ENCODE measurements at places on chromosomes 3 and 15. TPM values are rescaled to one million over a fixed set of nuclear protein-coding genes. Genes with fewer than 3 reads are reported as not detected.
A peak's percentile ranks its signal among the peaks of the same experiment; 100 is the strongest.

DNA sequence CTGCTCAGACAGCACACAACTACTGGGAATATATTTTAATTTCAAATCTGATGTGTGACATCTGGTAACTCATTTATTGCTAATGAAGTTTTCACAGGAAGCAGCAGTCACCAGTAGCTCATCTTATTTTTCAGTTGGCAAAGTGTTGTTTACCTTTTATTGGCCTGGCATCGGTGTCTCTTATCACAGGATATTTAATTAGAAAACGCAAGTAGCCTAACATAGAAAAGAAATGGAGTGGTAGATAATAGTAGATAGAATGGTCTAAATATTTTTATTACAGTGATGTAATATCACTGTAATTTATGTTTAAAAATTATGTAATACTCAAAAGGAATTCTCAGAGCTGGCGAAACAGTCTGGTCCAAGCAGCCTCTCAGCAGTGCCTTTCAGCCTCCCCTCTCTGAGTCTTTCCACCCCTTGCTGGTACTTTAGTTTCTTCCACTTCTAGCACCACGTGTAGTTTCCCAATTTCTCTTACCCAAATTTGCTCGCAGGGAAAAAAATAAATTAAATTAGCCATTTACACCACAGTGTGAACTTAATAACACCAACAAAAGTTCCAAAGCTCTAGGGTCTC, 31.9 kb downstream of the AGTR1 start:
- DNase-seq, result no peak

DNA sequence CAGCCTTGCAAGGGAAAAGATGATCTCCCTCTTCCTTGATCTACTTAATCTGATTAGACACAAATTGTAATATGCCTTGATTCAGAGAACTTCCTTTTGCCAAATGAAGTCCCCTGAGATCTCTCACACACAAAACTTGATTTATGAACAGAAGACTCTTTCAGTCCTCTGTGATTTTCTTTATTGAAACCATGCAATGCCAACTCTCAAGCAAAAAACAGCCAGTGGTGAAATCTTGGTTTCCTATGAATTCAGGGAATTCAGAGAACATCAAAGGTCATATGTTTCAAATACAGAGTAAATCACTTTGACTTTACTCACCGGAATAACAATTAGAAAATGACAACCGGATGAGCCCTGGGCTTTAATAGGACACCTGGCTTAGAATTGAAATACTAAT, 211.7 kb downstream of the ABHD5 start:
- DNase-seq, result no peak

DNA sequence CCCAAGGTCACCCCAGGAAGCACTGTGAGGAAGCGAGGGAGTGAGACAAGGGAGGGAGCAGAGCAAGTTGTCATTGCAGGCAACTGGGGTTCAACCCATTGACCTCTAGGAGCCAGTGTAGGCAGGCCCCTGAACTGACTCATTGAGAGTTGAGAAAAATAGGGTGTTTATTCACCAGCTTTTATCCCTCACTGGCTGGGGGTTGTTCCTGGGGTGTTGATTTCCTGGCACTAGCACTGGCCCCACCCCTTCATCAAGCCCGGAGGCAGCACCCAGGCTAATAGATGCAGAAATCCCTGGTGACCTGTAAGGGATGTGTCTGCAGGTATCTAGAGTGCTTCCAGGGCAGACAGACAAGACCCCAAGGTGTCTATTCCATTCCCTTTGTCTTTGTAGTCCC, 183.9 kb downstream of the ARRDC4 start:
- DNase-seq, result no peak

GRCh38 chr3:189685860-189686259, 54.7 kb downstream of the TP63 start:
- peak; percentile 54 for DNase-seq

DNA sequence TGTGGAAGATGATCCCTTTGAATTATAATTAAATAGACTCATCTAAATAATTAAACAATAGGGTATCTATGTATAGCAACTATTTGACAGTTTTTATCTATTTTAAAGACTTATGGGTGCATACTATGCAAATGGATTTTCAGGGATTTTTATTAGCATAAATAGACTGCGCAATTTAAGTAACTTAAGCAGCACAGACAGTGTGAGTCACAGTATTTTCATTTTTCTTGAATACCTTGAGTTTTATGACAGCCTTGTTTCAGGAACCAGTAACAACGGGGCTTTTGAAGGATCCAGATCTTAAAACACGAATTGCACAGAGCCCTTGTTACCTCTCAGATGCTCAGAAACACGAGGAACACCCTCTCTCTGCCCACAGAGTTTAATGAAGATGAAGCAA, 175.5 kb upstream of the CD96 start:
- no peak for DNase-seq

GRCh38 chr3:73558727-73559075, 66.0 kb downstream of the PDZRN3 start:
- DNase-seq, result no peak

DNA sequence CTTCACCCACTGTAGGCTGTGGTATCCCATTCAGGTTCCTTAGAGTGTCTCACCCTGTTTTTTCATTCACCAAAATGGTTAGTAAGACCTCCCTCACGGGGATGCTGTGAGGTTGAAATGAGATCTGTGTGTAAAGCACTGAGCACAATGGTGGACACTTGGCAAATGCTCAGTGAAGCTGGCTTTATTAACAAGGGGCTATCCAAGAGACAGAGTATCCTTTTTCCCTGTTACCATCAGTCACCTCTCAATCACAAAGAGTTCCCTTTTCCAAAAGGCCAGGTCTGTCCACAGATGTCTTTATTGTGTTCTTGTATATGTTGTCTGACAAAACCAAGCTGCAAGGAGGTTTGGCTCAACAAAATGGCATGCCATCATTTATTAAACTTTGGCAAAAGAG, 138.9 kb upstream of the RARB start:
- no peak for DNase-seq

DNA sequence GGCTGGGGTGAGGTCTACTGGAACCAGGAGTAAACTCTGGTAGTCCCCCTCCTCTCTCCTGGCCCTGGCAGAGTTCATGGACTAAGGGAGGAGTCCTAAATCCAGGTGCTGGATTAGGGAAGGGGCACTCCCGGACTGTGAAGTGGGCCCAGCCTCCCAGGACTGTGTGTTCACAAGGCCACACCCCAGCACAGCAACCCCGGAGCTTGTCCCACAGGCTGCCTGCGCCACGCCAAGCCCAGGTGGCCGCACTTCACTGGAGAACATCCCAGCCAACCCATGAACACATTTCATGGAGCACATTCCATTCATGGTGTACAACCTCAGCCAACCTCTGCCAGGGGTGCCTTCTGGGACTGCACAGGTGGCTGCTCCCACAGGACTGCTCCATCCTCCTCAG, 8.2 kb downstream of the ARPIN start:
- DNase-seq, result no peak

- no peak for DNase-seq
Observed at GRCh38 chr3:40876009-40876408, 323.3 kb upstream of the CTNNB1 start.

MYZAP gene
- total RNA-seq, result 49.7 TPM

PRR20G gene
- total RNA-seq, result not detected

BFSP2 gene
- total RNA-seq, result not detected

GRCh38 chr3:190566043-190566933, 52.4 kb downstream of the IL1RAP start:
- DNase-seq, result peak; percentile 90

DNA sequence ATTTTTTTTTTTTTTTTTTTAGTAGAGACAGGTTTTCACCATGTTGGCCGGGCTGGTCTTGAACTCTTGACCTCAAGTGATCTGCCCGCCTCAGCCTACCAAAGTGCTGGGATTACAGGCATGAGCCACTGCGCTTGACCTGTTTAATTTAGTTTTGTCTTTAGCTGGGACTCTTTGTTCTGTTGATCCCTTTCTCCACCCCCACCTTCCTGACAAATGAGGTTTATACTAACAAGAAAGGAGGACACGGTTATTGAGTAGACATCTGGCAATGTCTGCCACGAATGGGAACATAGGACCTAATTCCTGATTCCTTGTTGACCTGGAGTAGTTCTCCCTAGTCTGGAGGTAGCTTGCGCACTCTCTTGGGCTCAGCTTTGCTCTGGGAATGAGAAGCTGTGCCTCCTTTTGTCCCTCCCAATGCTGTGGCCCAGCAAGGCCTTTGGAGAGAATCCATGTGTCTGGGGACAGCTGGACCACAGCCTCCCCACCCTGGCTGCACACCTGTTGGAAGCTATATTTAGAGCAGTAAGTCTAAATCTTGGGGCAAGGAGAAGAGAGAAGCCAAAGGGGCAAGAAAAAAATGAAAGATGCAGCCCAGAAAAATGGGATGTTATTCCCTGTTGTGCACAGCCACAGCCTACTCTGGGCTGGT, 53.2 kb upstream of the ADPGK start:
- no peak for DNase-seq

DNA sequence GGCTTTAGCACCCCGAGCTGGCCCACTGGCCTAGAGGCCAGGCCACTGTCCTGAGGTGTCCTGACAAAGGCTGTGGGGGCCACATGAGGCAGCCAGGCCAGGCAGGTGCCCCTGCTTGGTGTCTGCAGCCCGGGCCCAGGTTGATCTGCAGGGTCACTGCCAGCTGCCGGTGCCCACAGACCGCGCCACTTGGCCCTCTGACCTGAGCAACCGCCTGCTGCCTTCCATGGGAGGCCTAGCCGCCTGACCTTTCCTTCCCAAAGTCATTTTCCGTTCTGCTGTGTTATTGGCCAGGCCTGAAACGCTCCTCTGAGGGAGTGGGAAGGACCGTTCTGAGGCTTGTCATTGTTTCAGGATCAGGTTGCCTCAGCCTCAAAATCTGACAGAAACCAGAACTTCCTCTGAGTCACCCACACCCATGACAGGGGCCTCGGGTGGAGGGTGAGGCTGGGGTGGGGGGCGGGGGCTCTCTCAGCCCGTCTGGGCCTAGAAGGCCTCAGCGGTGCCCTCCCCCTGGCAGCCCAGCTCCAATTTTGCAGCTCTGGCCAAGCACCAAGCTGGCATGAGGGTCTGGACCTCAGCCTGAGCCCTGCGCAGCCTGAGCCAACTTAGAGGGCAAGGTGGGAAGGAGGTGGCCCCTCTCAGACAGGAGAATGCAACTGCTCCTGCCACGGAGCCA, 140.7 kb upstream of the MEF2A start:
- peak; percentile 60 for DNase-seq

DNA sequence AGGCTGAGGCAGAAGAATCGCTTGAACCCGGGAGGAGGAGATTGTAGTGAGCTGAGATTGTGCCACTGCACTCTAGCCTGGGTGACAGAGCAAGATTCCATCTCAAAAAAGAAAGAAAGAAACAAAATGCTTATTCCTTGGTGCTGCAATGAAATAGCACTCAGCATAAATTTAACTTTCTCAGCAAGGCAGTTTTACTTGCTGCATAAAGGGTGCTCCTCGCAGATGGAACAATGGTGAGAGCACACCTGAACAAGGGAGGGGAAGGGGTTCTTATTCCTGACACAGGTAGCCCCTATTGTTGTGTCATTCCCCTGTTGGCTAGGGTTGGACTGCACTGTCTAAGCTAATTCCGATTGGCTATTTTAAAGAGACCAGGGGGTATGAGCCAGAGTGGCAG, 17.1 kb downstream of the PAK2 start:
- DNase-seq, result no peak

MORC1 gene
- not detected for total RNA-seq

- no peak for DNase-seq
Observed at GRCh38 chr15:66907826-66908743, 157.3 kb upstream of the SMAD3 start.

GRCh38 chr15:77029166-77030047, 34.5 kb downstream of the PSTPIP1 start:
- no peak for DNase-seq

RTP4 gene
- 2.8 TPM for total RNA-seq

GRCh38 chr3:55089211-55089610, 161.4 kb upstream of the LRTM1 start:
- DNase-seq, result no peak

MASP1 gene
- 0.40 TPM for total RNA-seq

- peak; percentile 94 for DNase-seq
Observed at GRCh38 chr3:194577986-194578905, 55.0 kb downstream of the TMEM44 start.
